DMS 273 treated with DMSO at 0.1 percent for 48 hours (cell line): ENCODE measurements at places on chromosomes 1 and 21.

DNA sequence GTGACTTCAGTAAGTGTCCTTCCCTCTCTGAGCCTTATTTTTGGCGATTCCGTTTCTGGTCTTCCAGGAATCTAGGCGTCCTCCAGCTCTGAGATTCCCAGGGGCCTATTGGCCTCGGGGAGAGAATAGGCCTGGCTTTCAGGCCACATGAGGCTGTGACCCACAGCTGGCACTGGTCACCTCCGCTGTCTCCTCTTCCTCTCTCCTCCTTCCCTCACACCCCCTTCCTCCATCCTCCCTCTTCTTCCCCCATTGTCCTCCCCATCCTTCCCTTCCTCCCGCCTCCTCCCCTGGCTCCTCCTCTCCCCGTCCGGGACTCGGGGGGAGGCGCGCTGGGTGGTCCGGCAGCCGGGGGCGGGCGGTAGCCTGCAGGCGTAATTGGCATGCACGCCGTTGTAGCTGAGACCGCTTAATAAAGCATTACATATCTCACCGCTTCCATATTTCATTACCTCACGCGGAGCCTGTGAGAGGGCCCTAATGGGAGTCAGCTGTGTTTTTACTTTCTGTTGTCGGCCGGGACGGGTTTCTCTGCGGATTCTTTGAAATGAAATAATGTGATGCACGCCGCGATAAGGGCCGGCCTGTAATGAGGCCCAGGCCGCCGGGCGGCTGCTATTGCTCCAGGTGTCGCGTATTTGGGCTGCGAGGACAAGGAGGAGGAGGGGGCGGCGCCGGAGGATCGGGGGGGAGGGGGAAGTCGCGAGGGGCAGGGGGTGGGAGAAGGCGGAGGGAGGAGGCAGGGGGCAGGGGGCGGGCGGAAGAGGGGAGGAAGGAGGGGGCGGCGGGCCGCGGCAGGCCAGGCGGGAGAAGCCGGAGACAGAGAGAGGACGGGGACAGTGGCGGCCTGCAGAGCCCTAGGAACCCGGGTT lies 95.3 kb downstream of the FOXD2 start:
- DNase-seq: no peak

DNA sequence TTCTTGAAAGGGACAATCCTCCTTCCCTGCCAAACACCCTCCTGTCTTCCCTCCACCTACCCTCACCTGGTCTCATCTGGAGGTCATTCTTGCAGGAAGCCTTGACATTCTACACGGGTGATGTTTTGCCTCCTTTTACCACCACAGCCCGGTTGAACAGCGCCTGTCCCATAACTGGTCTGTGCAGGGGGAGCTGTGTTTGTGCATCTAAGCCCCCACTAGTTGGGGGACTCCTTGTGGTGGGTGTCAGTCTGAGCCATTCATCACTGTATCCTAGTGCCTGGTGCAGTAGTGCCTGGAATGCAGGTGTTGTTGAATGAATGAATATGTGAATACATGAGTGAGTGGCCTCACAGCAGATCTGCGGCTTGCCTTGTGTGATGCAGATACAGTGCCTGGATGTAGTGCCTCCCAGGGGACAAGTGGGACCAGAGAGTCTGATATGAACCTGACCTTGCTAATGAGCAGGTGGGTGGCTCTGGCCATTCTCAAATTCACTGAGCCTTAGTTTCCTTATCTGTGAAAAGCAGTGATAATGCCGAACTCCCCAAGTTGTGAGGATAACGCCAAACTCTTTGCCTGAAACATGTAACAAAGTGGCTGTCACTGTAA lies 79.8 kb downstream of the OMA1 start:
- no peak for DNase-seq

DNA sequence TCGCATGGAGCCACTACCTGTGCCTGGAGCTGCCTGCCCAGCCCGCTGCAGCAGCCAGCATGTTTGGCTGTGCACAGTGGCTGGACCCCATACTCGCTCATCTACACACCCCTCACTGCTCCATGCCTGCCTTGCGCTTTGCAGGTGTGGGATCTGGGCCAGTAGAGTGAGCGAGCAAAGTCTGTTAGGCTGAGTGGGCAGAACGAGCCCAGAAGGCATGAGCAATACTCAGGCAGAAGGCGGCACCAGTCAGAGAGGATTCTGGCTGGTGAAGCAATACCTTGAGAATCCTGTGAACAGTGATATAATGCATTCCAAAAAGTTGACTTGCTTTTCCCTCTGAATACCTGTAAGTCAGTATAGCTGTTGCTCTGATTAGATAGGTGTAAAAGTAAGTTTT lies 816.4 kb downstream of the KCNT2 start:
- DNase-seq: no peak

DNA sequence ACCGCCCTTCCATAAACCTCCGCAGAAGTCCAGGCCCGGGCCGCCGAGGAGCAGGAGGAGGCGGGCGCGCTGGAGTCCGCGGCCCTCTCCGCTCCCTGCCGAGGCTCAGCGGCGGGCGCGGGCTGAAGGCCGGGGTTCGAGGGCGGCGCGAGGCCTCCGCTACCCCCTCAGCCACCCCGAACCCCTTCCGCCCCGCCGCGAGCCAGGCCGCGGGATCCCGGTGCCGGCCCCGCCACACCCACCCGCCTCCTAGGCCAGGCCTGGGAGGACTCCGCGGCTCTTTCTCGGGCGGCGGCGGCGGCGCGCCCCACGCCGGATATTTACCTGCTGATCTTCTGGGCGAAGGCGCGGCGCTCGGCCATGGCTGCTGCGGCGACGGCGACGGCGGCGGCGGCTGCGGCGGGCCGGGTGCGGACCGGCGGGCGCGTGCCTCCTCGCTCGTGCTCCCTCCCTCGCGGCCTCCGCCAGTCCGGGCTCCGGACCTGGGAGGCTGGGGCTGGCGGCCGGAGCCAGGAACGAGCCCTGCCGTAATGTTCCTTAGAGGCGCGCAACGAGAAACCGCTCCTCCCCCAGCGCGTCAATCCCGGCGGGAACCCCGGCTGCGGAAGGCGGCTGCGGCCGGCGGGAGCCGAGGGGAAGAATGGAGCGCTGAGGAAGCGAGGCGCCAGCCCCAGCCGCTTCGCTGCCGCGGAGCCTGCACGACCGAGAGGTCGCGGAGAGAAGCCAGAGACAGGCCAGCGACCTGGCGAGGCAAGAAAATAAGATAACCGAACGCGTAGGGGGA lies at the start of gene DOCK7:
Gene DOCK7, minus strand, starts transcription at position 484 of the 784 bp plus-strand sequence. Its CDS starts 122 bp downstream, at position 362.
- peak; percentile 26 for DNase-seq

GRCh38 chr1:206460836-206461426 lies 9.3 kb upstream of the IKBKE start:
- no peak for DNase-seq

DNA sequence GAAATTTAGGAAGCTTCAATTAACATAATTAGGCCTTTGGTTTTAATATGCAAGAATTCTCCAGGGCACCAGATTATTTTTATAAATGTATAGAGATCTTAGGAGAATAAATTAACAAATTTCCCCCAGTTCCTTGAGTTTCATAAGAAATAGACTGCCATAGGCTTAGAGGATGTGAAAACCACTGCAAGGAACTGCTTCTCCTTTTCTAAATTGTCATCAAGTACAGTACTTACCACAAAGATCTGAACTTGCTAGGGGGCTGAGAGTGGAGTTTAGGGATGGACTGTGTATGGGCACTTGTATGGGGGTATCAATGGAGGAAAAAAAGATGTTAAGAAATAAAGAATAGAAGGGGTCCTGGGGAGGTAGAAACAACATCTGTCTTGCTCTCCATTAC lies 31.1 kb downstream of the LHX8 start:
- no peak for DNase-seq
